Right renal pelvis (tissue), 4 donors: ENCODE measurements at places on chromosomes 12 and 14.

DNA sequence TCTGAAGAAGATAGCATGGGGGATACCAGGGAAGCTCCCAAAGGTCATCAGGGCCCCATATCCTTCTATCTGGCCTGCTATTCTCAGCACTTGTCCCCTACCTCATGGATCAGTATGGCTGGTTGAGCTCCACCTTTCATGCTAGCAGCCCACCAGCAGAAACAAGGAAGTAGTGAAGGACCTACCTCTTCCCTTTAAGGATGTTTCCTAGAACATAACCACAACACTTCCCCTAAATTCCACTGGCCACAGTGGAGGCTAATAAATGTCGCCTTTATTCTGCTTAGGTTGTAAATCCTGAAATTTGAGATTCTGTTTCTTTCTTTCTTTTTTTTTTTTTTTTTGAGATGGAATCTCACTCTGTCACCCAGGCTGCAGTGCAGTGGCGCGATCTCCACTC is 128.6 kb upstream of the PARP11 start:
- no peak for DNase-seq

DNA sequence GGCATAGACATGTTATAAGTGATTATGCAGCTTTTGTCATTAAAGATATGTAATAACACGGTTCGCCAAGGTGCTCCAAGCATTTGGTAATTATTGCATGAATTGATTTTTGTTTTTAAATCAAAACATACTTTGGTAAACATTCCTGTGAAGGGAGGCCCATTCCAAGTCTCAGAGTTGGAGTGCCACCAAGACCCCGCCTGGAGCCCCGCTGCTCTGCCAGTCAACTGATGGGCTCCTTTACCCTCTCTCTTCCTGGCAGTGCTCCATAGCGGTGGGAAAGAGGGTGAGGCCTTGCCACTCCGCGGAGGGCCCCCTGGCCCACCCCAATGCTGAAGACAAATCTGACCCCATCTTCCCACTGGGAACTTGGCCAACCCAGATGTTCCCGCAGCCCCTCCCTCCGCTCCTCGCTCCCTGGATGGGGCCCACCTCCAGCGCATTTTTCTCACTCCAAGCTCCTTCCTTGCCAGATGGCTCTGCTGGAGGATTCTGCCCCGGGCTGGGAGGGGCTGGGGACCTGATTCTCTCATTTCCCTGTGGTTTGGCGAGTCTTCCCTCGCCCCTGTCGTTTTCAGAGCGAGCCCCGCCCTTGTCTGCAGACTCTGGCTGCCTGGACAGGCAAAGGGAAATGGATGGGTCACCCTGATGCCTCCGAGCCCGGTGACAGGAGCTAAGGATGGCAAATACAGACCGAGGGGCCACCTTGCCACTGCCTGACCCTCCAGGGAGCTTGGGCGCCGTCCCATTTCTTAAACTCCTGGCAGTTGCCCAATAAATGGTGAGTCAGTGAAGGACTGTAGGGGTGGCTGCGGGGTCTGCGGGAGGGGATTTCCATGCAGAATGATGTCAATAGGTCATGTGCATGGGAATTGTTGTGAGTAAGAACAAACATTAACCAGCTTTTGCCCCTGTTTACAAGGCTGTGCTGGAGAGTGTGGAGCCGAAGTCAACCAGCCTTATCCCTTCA is 9.2 kb upstream of the PAPLN start:
- DNase-seq = no peak

- no peak for DNase-seq
These were observed 30.0 kb upstream of the LRRK2 start for GRCh38 chr12:40194846-40195245.

DNA sequence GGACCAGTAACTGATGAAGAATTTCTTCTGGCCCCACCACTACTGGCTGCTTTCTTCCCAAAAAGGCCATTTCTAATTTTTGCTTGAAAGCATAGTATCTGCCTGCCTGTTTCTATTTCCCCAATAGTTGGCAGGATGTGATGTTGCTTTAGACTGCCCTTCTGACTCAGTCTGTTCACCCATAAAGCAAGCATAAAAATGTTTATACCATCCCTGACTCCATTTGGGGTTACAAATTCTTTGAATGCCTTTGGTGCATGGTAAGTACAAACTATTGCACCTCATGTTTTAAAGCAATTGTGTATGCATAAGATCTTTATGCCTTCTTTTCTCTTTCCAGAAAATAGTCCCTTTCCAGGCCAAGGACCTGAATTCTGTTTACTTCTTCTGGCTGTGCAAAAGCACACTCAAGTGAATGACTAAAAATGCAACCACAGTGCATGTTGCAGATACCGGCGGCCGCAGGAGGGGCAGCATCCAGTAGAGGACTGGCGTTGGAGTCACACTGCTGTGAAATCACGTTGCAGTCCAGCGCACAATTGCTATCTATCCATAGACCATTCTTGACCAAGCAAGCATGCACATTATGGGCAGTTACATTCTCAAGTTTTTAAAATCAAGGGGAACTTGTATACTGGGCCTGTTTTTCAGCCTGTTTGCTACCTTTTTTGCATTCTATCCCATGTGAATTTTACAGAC is 82.4 kb downstream of the SLC5A8 start:
- DNase-seq = peak; percentile 3

GRCh38 chr12:77949943-77950342 is 119.2 kb downstream of the NAV3 start:
- DNase-seq = no peak
